GM06990 (cell line): ENCODE measurements at places on chromosomes 11 and 22.
A peak's percentile ranks its signal among the peaks of the same experiment; 100 is the strongest.

GRCh38 chr22:18966748-18967147 lies 30.7 kb upstream of the PRODH start:
- no peak for DNase-seq

GRCh38 chr11:108788565-108789199 lies 123.8 kb downstream of the DDX10 start:
- DNase-seq: peak; percentile 13

- DNase-seq: no peak
Observed at GRCh38 chr11:128047026-128047425, 540.3 kb downstream of the ETS1 start.

DNA sequence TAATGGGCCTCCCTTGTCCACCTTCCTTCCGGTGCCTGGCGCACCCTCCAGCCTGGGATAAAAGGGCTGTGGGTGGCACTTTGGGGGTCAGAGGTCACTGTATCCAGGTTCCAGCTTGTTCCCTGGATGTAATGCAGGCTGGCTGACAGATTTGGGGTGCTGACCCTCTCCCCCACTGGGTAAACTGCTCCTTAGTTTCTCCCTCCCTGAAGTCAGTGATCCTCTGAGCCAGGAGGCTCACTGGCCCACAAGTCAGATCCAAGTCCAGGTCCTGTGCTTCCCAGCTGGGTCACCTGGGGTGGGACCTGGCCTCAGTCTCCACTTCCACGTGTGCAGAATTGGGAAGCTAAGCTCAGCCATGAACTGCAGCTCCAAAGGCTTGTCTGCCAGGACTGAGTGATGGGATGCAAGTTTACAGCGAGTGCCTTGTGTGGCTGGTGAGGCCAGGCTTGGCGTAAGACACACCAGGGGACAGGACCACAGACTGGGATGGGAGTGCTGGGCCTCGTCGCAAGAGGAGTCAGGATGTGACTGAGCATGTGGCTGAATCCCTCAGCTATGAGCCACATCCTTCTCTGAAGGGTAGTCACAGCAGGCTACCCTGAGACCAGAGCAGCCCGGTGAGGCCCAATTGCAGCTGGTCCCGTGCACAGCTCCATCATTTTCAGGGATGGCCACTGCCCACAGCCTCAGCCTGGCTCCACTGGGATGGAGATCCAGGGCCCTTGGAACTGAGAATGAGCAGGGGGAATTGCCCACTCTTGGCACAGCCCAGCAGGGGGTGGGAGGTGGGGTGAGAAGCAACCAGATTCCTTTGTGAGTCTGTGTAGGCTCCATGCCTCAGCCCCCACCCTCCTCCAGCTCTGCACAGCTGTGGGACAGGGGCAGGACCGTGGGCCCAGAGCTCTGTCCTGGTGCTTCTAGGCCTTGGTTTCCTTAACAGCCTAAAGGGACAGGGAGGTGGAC lies 7.2 kb downstream of the SHISA8 start:
- DNase-seq: peak; percentile 19

DNA sequence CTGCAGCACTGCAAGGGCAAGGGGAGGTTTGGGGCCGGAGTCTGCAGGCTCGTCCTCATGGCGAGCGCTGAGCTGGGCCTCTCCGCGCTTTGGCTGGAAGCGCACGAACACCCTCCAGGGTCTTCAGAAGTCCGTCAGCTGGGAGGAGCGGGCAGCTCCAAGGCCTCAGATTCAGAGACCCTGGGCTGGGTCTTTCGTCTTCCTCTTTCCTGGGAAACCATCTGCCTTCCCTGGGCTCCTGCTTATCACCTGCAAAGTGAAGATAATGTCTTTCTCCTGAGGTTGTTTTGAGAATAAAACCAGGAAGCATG lies 525.6 kb downstream of the BRD1 start:
- DNase-seq: no peak
